ENCODE measurements at places on chromosomes 16 and 17.

DNA sequence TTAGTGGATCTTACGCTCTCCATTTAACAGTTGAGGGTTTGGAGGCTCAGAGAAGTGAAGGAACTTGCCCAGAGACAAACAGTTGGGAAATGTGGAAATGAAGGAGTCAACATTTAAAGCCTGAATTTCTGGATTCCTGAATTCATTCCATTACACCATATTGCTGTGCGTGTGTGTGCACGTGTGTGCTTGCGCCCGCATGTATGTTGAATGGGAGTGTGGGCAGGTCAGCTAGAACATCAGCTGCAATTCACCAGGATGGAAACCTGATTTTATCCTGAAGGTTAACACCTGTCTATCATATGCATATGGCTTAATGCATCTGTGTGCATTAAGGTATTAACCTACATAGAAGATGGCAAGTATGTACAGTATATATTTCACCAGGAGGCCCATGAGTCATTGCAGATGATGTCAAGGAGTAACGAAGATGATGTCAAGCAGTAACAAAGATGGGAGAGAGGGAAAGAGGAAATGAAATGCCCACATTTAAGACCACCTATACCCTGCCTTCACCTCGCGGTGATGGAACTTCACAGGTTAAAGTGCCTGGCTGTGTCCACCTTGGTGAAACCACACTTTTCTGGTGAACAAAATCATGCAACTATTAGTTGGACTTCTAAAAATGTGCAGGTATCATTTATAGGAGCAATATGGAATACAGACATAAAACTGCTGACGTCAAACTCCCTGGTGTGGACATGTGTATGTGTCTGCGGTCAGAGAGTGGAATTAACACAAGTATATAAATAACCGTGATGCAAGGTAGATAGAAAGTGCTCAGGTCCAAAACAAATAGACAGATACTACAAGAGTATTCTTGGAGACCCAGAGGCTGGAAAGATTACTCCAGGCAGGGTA, 832 bp upstream of the ADAP2 start:
- no peak for DNase-seq

DNA sequence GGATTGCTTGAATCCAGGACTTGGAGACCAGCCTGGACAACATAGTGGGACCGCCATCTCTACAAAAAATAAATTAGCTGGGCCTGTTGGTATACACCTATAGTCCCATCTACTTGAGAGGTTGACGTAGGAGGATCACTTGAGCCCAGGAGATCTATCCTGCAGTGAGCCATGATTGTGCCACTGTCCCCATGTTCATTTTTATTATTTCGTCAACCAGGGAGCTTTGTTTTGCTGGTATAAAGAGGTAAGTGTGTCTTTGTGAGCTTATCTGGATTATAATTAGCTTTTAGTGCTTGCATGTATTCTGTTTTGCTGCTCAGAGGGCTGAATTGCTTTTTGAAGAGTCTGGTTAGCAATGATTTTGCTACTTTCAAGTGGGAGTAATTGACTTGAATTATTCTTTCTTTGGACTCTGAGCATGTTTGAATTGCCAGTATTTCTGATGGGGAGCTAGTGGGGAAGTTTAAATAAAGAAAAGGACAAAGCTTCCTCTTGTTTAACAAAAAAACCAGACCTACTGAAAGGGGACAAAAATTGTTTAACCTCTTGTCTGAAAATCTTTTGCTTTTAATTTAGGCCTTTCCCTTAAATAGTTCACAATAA, 31.6 kb upstream of the BCAS3 start:
- DNase-seq = no peak

GRCh38 chr16:60739737-60740683, 1296.2 kb downstream of the CDH8 start:
- DNase-seq = no peak

- no peak for DNase-seq
Observed at GRCh38 chr17:32142857-32143526, 690 bp downstream of the RHOT1 start.

DNA sequence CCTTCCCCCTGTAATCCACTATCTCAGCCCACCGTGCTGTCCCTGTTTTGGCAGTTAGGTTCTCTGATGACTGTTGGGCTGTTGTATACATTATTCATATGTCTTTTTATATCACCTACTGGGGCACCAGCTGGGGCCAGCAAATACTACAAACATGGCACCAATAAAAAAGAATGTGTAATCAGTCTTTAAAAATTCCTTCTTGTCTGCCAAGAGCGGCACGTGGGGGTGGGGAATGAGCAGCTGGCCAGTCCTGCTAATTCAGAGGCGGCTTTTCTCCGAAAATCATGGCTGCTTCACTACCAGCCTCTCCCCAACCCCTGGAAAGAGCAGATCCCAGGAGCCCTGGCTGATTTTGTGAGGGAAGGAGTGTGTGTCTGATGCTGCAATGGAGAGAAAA, 77.7 kb upstream of the EEF2KMT start:
- no peak for DNase-seq
